ENCODE measurements at places on chromosomes 5 and 9.

DNA sequence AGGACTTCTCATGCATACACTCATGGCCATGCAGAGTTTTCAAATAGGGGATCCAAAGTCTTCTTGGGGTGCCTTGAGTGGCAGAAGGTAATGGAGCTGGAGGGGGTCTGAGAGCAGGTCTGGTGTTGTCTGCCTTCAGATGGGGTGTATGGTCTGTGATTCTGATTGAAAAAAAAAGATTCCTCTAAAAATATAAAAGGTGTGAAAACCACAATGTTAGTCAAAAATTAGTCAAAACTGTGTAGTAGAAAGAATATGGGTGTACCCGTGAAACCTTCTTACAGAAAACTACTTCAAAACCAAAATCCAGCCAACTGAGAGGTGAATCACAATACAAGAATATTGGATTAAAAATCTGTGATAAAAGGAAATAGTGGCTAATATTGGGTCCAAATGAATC lies 20.1 kb downstream of the DOCK2 start:
- DNase-seq, result no peak

DNA sequence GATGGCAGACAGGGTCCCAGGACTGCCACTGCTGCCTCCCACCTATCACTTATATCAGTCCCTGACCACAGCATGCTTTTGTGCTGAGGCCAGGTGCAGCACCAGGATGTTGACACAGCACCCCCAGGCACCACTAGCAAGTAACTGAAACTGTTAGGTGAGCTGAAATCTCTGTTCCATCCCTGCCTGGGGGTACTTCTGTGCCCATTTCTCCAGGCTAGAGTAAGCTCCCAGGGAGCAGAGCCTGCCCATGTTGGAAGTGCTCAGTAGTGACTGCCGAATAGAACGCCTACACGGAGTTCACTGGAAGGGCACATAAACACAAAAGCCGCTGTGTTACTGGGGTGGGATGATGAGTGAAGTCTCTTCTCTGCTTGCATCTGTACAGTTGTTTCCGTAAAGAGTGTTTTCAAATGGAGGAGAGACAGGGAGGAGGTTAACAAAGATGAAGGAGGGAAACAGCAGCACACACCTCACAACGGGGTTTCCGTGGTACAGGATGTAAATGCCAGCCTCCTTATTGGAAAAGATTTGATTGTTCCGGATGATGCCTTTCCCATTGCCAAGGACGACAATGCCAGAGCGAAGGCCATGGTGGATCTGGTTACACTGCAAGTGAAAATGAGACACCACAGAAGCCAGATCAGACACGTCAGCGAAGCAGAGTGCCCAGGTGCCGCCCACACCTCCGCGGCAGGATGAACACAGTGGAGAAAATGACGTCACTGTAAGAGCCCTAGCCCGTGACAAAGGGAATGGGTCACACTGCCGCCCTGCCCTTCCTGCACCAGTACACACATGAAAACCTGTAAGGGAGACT lies 43.1 kb downstream of the POLR1E start:
- peak; percentile 81 for DNase-seq

GRCh38 chr9:95979446-95979845 lies 104.0 kb downstream of the ERCC6L2 start:
- no peak for DNase-seq

DNA sequence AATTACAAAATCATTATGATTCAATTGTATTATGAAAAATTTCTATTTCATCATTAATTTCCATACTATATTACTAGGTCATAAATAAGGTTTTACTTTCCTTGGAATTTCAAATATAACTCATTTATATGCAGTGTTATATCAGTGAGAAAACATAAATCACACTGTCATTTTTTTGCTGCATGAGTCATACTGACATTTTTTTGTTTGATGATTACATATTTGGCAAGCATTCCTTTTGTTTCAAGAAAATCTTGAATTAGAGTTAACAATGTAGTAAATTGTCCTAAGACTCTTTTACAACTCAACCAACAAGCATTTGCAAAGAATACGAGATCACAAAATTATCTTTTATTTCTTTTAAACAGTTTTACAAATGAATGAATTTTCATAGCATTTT lies 298.4 kb upstream of the SEMA6A start:
- DNase-seq, result no peak

DNA sequence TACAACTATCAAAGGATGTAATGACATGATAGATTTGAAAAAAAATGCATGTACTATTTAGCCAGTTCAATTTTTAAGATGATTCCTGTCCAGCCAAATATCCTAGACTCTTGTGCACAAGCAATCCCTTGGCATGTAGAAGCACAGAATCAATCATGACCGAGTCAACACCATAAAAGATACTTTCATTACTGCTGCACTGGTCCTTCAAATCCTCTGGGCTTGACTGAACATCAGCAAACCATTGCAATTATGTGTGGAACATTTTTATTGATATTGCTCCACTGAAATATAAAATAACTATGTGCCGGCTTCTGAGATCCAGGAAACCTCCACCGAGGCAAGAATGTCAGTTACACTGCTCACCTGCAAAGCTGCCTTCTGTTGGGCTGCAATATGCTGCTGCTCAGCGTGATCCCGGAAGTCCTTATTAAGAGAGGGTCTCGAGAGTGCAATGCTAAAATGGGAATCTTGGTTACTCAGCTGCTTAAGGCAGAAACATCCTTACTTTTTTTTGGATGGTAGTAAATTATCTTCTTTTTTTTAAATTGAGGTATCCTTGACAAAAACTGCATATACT lies 28.7 kb downstream of the INIP start:
- DNase-seq, result no peak

GRCh38 chr5:173323106-173323798 lies 5.0 kb downstream of the STC2 start:
- DNase-seq, result no peak

GRCh38 chr9:104604801-104605200 lies 626 bp downstream of the OR13C2 start:
- no peak for DNase-seq

GRCh38 chr9:3868012-3868411 lies 342.2 kb upstream of the RFX3 start:
- DNase-seq, result peak; percentile 5

GRCh38 chr9:99592834-99593574 lies 228.7 kb upstream of the NR4A3 start:
- no peak for DNase-seq

- no peak for DNase-seq
Measured at GRCh38 chr9:4725706-4726442, 15.1 kb downstream of the AK3 start.

DNA sequence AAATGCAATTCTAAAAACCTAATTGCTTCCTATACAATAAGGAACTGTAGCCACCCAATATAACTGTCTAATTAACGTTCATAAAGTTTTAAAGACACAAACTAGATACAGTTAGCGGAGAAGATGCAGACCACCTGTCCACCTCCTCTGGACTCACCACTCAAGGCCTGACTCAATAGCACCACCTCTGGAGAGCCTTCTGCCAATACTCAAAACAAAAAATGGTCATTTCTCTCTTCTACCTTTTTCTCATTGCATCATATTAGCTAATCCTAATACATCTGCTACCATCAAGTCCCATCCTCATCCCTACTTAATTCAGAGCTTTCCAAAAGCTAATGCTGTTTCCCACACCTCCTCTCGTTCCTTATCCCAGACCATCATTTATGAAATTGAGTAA lies 159.9 kb downstream of the MLLT3 start:
- DNase-seq, result no peak

DNA sequence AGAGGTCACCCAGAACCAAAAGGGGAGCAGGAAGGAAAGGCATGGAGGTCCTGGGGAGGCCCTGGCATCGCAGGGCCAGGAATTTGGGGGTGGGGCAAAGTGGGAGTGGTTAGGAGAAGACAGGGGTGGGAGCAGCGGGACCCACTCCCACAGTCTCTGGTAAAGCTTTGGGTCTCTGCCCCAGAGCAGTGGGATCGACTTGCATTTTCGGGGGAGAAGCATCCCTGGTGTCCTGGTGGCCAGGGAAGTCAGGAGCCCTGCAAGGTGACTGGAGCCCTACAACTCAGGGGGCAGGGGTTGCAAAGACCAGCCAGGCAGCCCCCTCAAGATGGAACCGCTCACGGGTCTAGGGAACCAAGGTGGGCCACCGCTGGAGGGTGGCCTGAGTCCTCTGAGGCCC lies 22.4 kb upstream of the GTF3C5 start:
- no peak for DNase-seq

- no peak for DNase-seq
Measured at GRCh38 chr5:154384480-154385235, 61.1 kb upstream of the SAP30L start.

DNA sequence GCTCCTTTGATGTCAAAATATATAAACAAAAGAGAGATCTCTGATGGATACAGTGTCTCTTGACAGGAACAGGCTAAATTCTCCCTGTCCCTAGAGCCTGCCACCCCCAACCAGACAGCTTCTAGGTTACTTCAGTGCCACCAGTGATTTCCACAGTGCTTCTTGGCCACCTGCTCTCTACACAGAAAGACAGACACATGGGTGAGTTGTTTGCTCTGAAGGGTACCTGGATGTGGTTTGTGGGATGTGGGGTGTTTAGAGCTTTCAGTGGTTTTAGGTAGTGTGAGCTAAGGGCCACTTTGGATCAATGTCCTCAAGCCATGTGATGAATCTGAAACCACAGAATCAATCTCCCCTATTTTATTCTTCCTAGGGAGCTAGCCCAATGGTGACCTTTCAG lies 125.4 kb downstream of the ANKRD18B start:
- DNase-seq, result no peak

- DNase-seq, result no peak
Measured at GRCh38 chr5:1171340-1171941, 30.0 kb upstream of the SLC6A19 start.

- no peak for DNase-seq
Measured at GRCh38 chr9:23375511-23375910, 450.5 kb downstream of the ELAVL2 start.

- DNase-seq, result no peak
Measured at GRCh38 chr5:68395302-68395701, 179.7 kb downstream of the PIK3R1 start.

GRCh38 chr5:151125421-151125820 lies 32.2 kb downstream of the ANXA6 start:
- DNase-seq, result peak; percentile 27

DNA sequence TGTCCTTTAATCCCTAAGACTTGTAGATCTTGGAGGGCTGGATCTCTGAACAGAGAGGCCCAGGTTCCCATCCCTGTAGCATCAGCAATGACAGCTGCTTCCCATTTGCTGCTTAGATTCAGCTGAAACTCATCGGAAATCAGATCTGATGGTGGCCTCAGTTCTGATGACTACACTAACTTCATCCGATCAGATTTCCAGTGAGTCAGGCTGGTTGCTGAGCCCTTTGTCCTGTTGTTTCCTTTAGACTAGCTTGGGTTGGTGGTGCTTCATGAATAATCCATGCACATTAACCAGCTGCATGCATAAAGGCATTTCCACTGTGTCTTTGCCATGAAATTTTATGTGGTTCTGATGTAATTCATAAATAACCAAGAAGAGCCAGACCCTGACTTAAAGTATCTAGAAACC lies 195.2 kb upstream of the TUT7 start:
- DNase-seq, result no peak

DNA sequence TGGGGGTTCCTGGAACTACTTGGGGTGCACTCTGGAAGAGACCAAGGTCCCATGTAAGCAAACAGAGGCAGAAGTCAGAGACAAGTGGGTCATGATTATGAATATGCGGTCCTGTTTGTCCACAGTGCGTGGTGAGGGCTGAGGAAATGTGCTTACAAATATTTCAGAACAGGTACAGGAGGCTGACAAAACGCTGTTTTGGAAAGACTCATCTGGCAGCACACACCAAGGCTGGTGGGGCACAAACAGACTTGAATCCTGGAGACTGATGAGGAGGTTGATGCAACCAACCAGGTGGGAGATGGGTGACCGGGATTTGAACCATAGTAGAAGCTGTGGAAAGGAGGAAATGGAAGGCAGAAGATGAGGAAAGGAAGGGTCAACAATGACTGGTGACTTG lies 83.8 kb downstream of the ADRB2 start:
- DNase-seq, result no peak

- no peak for DNase-seq
Measured at GRCh38 chr5:172644266-172644665, 3.2 kb downstream of the NEURL1B start.

DNA sequence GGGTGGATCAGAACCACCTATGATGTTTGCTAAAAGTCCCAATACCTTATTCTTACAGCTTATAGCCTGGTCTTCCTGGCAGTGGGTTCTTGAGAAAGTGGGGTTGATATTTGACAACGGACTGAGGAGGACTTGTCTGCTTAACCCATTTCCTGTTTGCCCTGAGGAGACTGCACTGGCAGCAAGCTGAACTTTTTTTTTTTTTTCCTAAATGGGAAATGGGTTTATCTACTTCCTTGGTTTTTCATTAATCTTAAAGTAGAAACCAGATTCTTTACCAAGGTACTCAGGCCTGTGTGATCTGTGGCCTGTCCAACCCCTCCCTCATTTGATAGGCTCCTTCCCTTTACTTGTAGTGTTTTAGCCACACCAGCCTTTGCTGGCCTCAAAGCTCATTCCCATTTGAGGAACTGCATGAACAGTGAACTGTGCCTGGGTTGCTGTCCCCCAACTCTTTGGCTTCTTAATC lies 47.1 kb downstream of the C9orf57 start:
- no peak for DNase-seq

DNA sequence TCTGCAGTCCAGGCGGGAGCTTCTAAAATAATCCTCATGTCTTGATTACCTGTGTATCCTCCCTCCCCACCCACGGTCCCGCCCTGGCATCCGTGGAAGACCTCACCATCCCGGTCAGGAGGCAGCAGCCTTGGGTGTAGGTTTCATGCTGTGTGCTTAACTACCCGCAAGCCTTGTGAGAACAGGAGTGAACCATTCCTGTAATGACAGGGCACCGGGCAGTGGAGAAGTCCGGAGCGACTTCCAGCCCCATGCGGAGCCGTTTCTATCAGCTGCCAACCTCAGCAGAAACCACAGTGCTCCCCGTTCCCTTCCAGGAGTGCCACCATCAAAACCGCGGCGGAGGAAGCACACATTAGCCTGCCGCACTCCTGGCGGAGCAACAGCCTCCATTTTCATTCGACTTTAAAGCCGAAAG lies 123.5 kb upstream of the LMX1B start:
- DNase-seq, result no peak

- no peak for DNase-seq
Measured at GRCh38 chr9:4894076-4894475, 91.0 kb upstream of the JAK2 start.

DNA sequence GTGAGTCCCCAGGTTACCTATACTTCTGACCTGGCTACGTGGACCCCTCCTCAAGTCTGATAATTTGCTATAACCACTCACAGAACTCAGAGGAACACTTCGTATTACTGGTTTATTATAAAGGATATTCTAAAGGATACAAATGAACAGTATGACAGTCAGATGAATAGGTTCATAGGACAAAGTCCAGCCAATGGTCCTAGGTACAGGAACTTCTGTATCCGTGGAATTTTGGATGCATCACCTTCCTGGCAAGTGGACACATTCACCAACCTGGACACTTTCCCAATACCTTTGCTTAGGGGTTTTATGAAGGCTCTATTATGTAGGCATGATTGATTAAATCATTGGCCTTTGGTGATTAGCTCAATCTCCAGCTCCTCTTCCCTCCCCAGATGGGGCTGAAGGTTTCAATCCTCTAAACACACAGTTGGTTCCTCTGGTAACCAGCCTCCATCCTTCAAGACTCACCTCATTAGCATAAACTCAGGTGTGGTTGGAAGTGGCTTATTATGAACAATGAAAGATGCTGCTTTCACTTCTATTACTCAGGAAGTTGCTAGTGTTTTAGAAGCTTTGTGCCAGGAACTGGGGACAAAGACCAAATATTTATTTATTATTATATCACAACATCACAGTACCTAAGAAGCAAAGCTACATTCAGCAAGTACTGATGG lies 149.6 kb upstream of the ELL2 start:
- DNase-seq, result no peak

Data from stimulated activated CD4-positive, alpha-beta T cell treated with anti-CD3 and anti-CD28 coated beads, Interleukin-15, amount 100 ng/mL, for 24 hours (primary cell).